Omental fat pad (tissue), 4 donors: ENCODE measurements at places on chromosomes 16 and 17. TPM values are rescaled to one million over a fixed set of nuclear protein-coding genes. Genes with fewer than 3 reads are reported as not detected.

The C17orf100 gene
- 0.65 TPM for total RNA-seq

The TBC1D3K gene
- total RNA-seq, result not detected

The USP10 gene
- 44.6 TPM for total RNA-seq

GRCh38 chr16:82954224-82954929 lies 327.6 kb downstream of the CDH13 start:
- DNase-seq, result no peak

DNA sequence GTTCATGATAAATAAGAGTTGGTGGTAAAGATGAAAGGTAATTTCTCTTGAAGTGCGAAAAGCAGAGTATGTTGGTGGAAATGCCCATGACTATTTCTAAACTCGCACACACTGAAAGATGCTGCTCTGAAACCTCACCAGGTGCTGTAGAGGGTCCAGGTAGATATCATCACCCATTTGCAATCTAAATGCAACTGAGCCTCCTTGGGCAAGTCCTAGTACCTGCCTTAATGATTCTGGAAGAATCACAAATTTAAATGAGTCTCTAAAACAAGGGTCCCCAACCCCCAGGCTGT lies 5.9 kb upstream of the MMD start:
- DNase-seq, result no peak
